Activated CD8-positive, alpha-beta memory T cell treated with anti-CD3 and anti-CD28 coated beads, Interleukin-2, amount 50 U/mL, for 4 hours (primary cell): ENCODE measurements at places on chromosomes 6 and 20.

DNA sequence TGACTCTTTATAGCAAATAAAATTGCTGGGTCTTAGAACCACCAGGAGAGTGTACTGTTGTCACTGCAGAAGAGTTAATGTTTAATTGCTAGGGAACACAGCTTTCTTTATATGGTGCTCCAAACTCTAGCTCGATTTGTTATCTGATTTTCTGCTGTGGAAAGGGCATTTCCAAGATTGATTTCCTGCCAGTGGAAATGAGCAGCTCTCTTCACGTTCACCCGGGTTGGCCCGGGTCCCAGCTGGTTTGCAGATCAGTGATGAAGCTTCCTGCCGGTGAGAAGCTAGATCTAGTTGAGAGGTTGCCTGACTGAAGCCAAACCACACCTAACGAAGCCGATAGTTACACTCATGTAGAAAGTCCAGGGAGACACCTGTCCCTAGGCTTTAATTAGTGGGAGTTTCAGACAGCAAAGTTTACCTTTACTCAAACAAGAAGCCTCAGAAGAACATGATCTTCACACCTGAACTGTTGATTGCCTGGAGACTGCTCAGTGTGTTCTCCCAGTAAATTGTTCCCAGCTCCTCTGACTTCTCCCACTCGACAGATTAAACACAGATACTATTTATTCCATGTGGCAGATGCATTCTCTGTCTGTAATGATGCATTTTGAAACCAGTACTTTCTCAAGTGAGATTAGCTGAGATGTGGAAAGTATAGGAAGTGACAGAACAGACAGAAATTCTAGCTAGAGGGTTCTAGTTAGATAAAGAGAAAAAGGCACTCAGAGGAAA is 27.8 kb downstream of the PAQR8 start:
- DNase-seq = peak; percentile 33

- no peak for DNase-seq
Observed at GRCh38 chr6:14406614-14407331, 289.2 kb downstream of the CD83 start.

- DNase-seq = no peak
Observed at GRCh38 chr6:19424853-19425252, 412.3 kb upstream of the ID4 start.

DNA sequence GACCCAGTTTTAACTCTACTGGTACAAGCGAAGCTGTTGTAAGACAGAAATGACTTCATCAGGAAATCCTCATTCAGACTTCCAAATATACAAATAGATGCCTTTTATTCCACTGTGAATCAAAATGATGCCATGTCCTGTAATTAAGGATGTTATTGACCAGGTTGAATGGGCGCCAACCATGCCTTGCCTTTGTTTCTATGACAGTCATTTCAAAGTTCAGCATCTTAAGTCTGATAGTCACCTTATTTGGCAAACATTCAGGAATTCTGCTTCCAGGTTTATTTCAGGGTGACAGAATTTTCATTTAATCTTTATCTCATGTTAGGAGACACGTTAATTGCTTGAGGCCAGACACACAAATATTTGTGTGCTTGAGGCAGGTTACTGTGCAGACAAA is 592.8 kb upstream of the JAG1 start:
- no peak for DNase-seq

- no peak for DNase-seq
Observed at GRCh38 chr6:96015518-96016333, at the start of gene FUT9. Gene FUT9, plus strand, starts transcription at chr6:96015974. Its CDS starts 187,182 bp downstream, at chr6:96203156.

DNA sequence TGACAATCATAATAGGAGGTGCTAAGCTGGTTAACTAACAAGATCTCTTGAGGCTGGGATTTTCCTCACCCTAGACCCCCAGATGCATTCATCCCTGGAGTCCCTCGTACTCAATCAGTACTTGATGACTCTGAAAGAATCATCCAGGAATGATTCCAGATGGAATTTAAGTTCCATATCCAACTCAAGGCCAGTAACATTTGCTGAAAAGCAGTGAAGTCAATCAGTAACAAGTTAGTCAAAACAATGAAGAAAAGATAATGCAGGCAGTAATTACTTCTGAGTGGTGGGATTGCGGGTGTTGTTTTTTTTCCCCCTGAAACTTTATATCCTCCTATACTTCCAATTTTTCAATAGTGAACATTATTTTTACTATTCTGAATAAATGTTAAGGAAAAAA is 18.6 kb downstream of the GMDS start:
- DNase-seq = no peak

DNA sequence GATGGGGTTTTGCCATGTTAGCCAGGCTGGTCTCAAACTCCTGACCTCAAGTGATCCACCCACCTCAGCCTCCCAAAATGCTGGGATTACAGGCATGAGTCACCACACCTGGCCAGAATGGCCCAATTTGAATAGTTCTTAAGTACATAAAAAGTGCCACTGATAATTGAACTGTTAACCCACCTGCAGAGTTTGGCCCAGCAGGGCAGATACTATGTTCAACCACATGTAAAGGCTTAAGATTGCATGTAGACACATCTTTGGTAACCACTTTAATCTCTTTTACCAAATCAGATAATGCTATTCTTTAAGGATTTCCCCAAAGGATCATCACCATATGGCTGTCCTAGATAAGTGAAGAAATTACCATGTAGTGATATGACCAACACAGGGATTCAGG is 21.3 kb upstream of the SGK1 start:
- no peak for DNase-seq

GRCh38 chr20:52270001-52270606 is 78.5 kb upstream of the ZFP64 start:
- DNase-seq = no peak

DNA sequence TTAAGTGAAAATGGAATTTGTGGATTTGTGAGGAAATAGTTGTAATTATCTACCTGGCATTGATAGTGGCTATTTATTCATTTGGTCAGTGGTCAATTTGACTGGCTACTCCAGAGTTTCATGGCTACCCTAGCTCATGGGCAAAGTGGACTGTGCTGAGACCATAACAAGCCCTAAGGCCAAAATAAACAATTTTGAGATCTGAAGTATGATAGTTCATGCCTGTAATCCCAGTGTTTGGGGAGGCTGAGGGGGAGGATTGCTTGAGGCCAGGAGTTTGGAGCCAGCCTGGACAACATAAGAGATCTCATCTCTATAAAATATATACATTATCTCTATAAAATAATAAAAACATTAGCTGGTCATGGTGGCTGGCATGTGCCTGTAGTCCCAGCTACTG is 311.7 kb downstream of the HIVEP2 start:
- no peak for DNase-seq

DNA sequence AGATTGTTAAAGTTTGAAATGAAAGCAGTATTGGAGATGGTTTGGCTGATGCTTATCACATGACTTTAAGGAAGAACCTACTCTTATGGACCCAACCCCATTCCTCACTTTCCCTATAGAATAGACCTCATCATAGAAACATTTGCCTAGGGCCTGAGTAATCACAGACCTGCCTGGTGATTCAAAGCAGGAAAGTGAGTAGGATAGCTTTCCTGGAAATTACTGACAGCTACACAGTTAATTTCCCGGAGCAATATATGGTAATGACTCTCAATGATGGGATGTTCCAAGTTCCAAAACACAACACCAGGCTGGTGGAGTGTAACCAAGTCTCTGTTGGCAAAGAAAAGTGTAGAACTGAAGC is 233.8 kb downstream of the SIM1 start:
- no peak for DNase-seq

DNA sequence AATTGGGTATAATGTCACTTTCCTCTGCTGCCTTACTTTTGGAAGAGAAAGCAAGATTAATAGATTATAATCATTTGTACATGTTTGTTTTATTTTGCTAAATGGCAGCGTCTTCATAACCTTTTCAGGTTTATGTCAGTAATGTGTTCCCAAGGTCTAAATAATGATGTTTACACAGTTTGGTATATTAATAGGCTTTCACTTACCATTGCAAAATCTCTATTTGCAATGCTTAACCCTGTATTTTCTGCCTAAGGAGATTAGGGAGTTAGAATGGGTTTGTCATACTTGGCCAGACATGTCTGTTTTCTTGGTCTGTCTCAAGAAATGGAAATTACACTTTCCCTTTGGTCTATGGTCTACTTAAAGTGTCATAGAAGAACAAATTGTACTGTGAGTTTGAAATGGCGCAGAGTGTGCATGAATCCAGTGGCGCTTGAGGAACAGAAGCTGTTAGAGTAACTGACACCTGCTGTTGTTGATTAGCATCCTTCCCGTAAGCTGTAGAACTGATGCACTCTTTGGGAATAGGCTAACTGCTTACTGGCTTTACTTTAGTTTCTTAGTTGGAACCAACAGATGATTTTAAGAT is 261.1 kb downstream of the SAMD5 start:
- no peak for DNase-seq

DNA sequence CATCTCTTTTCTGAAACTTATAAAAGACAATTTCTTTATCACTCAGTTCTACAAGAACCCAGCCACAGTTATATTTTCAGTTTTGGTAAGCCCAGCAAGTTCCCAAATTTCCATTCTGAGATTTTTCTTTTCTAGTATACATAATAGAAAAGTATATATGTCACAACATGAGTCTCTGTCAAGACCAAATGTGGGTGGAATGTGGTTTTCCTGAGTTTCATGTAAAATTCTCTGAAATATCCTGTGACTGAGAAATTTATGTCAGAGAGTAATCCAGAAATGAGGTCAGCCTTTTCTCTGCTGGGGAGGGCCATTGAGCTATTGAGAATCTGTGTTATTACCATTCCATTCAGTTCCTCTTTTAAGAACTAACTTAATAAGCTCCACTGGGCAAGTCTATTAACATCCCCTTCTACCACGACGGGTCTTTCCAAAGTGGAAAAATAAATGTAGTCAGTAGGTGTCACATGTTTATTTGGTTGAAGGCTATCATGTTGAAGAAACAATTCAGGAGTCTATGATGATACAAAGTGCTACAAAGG is 100.7 kb upstream of the HMGN3 start:
- no peak for DNase-seq

DNA sequence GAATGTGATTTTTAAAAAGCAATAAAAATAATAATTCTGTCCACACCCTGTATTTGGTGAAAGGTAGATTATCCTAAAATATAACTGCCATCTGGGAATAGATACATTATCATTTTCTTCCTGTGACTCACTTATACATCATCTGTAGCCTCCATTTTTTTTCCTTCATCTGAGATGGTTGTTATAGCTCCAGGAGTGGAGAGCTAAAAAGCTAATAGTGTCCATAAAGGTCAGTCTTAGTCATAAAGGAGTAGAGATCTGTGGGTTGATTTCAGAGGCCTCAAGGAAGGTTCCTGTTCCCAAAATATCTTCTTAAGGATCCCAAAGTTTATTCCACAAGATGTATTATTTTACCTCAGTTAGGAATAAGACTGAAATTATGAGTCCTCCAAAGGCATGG is 41.1 kb downstream of the FBXO5 start:
- no peak for DNase-seq

DNA sequence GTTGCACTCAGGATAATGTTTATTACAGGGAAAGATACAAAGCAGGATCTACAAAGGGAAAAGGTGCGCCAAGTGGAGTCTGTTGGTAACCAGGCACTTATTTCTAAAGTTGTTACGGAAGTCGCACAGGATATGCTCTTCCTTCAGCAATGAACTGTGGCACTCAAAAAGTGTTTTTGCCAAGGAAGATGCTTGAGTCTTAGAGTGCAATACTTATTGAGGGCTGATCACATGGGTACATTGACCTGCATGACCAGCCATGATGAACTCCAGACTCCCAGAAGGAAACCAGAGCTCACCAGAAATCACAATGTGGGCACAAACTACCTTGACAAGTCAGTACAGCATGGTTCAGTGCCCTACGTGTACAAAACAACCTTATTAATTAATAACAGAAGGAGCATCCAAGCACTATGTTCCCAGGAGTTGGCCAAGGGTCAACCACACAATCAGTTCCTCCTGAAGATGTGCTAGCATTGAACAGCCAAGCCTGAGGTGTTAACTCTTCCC is 270.7 kb upstream of the TFAP2D start:
- DNase-seq = no peak

DNA sequence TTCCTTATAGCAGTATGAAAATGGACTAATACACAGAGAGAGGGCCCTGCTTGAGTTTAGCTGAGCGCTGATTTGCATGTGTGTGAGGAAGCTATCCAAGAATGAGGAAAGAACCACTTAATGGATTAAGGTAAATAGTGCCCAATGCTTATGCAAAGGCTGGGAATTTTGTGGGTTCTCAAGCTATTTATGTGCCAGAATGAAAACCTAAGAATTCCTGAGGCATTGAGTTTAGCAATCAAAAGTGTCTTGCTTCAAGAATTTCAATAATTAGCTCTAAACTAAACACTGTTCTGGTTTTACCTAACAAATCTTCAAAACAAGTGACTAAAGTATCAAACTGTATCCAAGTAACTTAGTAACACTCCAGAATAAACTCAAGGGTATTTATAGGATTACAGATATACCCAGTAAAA is 7.0 kb upstream of the OR14J1 start:
- no peak for DNase-seq

DNA sequence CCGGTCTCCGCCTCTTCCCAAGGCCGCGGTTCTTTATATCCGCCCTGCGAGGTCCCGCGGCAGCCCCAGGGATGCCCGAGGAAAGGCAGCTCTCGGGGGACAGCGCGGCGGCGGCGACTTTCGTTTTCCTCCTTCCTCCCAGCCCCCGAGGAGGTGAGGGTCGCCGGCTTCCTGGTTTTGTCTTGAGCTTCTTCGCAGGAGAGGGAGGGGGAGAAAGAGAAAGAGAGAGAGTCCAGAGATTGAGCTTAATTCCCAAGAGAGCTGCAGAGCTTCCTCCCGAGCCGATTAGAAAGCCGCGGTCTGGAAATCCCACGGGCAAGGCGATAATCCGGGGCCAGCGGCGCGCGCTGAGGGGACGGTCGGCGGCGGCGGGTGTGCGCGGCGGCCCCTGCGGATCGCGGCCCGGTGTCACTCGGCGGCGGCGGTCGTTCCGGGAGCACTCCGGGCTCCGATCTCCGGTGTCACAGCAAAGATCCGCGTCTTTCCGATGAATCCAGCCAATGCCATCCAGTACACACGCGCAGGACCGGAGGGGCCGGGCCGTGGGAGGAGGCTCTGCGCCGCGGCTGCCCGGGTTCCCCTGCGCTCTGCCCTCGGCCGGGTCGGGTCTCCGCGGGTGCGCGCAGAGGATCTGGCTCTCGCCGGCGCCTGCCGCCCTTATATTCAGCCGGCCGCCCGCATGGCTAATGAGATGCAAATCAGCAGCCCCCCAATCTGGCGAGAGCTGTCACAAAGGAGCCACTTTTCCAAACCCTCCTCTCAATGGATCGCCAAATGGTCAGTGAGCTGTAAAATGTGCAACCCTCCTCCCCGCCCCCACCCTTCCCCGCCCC is at the start of gene DLL1:
DLL1 (minus strand) TSS at position 783 of the 833 bp plus-strand sequence. CDS start 939 bp downstream, outside the sequence.
- DNase-seq = peak; percentile 45

DNA sequence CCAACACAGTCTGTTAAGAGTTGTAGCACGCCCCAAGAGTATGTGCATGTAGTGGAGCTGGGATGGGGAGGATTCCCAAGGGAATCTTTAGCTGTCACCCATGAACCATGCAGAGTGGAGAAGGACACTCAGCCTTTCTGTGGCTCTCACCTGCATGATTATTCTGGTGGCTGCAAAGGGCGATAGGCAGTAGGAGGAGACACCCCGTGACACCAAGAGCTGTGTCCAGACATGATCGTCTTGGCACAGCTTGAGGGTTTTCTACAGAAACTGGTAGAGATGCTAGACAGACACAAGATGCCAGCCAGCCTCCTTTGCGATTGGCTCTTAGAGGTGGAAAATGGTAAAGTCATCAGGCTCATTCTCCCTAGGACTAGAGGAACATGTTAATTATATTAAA is 3.1 kb upstream of the CSE1L start:
- no peak for DNase-seq

- no peak for DNase-seq
Observed at GRCh38 chr20:31914170-31914569, 37.7 kb downstream of the PDRG1 start.

GRCh38 chr20:25199473-25200260 is 4.2 kb downstream of the ENTPD6 start:
- DNase-seq = no peak

- DNase-seq = peak; percentile 54
Observed at GRCh38 chr20:3068986-3069900, 2.2 kb upstream of the OXT start.
